ENCODE measurements at places on chromosomes 6 and 20.

GRCh38 chr20:63060057-63060991 is 53.6 kb upstream of the BHLHE23 start:
- DNase-seq = no peak

DNA sequence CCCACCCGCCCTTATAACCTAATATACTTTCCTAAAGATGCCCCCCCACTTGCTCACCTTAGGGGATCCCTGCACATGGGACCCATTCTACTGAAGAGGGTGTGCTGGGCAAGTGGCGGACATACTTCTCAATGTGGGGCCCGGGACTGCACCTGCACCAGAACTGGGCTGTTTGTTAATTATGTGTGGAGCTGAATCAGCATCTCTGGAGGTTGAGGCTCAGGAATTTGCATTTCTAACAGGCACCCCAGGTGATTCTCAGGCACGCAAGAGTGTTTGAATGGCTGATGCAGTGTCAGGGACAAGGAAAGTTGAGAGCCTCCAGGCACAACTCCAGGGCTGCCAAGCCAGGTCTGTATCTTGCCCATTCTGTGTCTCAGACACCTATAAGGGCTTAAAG is 8.9 kb upstream of the PTPRT start:
- DNase-seq = no peak

DNA sequence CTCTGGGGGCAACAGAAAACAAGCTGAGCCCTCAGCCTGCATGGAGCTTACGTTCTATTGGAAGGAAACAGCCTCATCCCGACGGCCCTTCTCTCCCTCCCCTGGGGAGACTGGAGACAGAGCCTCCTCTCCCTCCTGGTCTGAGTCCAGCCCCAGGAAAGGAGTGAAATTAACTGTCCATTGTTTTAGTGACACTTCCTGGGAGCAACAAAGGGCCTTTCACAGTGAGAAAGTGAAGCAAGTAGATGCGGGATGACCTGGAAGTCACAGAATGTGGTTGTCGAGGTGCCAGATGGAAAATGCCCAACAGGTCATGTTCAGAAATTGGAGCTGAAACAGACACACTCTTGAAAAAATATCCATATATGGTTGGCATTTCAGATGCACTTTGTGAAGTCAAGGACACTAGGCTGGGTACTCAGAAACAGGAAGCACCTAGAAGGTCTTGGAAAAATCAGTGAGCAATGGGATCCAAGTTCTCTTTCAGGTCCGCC is 77.8 kb downstream of the TFAP2C start:
- no peak for DNase-seq

DNA sequence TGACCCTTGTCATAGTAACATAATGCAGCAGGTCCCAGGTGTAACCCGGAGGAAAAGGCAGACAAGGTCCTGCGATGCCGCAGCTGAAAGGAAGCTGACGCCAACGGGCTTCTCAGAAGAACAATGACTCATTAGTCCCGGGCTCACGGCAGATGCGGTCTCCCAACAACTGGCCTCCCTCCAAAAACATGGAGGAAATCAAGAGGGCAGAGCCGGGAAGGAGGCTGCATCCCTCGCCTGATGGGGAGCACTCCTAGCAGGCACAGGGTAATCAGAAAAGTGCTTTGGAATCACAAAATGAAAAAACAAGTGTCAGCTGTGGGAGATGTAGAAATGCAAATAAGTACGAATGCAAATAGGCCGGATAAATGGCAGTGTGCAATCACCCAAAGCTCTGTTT is 165.2 kb upstream of the AGPAT4 start:
- DNase-seq = peak; percentile 79

Measured in C1 segment of cervical spinal cord (tissue), 14 donors.